ENCODE measurements at places on chromosomes 12 and 14. TPM values are rescaled to one million over a fixed set of nuclear protein-coding genes. Genes with fewer than 3 reads are reported as not detected.

Gene SRRM4
- 11.8 TPM for total RNA-seq

Gene RTL1
- under 0.01 TPM for total RNA-seq

Gene TMEM253
- total RNA-seq = not detected

Gene CLEC4E
- total RNA-seq = not detected

Gene P3H3
- 25.0 TPM for total RNA-seq

Gene LMNTD1
- 1.1 TPM for total RNA-seq

Gene EPYC
- not detected for total RNA-seq

Gene HSPB8
- total RNA-seq = 1.3 TPM

DNA sequence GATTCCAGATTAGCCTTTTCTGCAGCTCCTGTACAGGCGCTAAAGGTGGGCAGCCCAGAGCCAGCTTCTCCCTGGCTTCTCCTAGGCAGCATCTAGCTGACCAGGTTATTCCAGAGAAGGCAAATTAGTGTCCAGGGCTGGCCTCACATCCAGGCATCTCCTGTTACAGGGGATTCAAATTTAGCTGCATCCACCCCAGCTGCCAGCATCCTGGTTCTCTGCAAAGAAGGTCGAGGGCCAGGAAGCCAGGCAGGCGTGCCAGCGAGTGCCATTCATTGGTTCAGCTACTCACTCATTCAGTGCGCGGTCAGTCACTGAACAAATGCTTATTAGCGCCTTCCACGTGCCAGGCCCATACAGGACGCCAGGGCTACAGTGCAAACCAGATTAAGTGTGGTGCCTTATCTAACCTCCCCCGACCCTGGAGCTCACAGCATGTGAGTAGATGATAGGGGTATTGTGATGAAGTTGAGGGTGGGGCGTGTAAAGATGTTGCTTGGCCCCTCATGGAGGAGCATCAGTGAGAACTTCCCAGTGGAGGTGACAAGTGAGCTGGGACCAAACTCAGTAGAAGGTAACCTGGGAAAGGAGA is 15.7 kb upstream of the FAM222A start:
- no peak for DNase-seq

- DNase-seq = no peak
Observed at GRCh38 chr12:68479261-68479895, 131.3 kb upstream of the RAP1B start.

GRCh38 chr12:96047229-96048211 is 12.1 kb upstream of the LTA4H start:
- peak; percentile 30 for DNase-seq

DNA sequence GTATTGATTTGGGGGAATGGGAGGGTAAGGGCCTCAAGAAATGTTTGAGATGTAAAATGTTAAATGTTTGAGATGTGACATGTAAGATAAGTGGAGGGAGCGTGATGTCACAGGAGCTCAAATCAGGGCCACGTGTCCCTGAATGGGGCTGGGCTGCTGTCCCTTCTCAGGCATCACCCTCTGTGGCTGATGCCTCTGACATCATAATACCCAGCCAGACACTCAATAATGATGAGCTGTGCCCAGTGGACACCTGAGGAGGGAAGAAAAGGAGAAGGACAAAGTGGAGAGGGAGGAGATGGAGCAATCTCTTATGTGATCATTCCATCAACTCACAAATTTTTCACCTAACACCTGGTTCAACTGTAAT is 120.8 kb downstream of the SAMD4A start:
- DNase-seq = no peak

DNA sequence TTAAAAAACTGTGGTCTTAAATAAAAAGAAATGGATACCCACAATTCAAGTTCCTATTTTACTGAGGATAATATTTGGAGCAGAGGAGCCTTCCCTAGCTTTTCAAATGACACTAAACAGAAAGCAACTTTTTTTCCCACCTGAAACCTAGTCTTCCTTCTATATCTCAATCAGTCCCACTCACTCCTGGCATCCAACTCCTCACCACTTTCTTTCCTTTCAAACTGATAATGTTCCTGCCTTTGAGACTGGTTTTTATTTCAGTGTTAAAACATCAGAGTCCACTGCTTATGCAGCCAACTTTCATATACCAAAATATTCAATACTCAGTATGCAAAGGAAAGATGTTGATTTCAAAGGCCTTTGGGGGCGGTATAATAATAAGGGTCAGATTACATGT is 225.6 kb downstream of the GXYLT1 start:
- no peak for DNase-seq

GRCh38 chr14:61558271-61558670 is 137.0 kb upstream of the HIF1A start:
- DNase-seq = no peak

DNA sequence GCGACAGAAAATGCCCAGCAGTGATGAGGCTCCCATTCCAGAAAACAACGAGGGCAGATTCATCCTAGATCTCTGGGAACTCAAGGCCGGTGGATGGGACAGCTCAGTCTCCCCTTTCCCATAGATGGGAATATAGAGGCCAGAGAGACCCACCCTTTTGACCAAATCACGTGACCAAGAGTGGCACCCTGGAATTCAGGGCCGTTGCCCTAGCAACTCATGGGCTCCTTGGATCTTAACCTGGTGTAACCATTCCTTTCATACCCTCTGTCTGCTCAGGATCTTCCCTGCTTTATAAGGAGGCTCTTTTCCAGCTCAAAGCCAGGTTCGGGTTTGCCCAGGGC is 8.4 kb upstream of the LRTM2 start:
- DNase-seq = no peak

- DNase-seq = no peak
Observed at GRCh38 chr14:98622208-98623051, 649.6 kb downstream of the BCL11B start.

DNA sequence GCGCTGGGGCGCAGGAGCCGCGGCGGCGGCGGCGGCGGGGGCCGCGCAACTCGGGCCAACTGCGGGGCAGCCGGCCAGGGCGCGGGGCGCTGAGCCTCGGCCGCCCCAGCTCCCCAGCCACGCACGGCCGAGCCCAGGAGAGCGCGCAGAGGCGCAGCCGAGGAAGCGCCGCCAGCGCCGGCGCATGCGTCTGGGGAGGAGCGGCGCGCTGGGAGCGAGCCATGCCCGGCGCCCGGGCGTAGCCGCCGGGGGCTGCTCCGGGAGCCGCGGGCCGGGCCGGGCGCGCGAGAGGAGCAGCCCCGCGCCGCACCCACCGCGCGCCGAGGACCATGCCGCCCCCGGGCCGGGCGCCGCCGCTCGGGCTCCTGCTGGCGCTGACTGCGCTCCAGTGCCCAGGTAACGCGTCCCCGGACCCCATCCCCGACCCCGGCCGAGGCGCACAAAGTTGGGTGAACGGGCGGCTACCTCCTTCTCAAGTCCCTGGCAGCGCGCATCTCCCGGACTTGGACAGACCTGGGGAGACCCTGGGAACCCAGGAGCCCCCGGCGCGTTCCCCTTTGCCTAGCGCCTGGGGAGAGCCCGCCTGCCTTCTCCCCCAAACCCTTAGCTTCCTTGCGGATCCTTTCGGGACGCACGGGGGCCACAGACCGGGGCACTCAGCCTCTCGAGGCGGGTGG is 121.4 kb downstream of the AACS start:
- DNase-seq = no peak

GRCh38 chr12:51527966-51528365 is 63.1 kb upstream of the SCN8A start:
- DNase-seq = no peak

DNA sequence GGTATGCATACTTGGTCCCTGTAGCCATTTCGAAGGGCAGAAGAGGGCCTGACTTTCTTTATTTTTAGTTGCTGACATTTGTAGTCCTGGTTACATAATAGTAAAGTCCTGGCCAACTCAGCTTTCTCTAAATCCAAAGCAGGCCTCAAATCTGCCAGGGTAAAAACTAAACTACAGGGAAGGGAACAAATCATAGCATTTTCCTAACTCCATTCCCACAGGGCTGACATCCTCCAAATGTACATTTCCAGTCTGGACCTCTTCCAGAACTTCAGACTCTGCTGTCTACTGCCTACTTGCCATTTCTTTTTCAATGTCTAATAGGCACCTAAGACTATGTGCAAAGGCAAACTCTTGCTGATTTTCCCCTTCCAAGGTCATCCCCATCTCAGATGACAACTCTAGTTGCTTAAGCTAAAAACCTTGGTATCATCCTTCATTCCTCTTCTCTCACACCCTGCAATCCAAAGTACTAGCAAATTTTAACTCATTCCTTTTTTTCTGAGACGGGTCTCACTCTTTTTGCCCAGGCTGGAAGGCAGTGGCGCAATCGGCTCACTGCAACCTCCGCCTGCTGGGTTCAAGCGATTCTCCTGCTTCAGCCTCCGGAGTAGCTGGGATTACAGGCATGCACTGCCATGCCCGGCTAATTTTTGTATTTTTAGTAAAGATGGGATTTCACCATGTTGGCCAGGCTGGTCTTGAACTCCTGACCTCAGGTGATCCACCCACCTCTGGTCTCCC is 2.0 kb downstream of the DDIT3 start:
- peak; percentile 37 for DNase-seq

- no peak for DNase-seq
Observed at GRCh38 chr12:89494411-89495231, 30.0 kb downstream of the GALNT4 start.

Measured in cerebellum (tissue), 4 donors.